ENCODE measurements at places on chromosomes 4 and X. TPM values are rescaled to one million over a fixed set of nuclear protein-coding genes. Genes with fewer than 3 reads are reported as not detected.

- peak; percentile 82 for DNase-seq
These were observed 34.7 kb upstream of the NYX start for GRCh38 chrX:41412261-41413081.

GRCh38 chr4:123870216-123870876 lies 473.8 kb downstream of the SPRY1 start:
- DNase-seq, result no peak

Gene PUDP
- 26.1 TPM for total RNA-seq

DNA sequence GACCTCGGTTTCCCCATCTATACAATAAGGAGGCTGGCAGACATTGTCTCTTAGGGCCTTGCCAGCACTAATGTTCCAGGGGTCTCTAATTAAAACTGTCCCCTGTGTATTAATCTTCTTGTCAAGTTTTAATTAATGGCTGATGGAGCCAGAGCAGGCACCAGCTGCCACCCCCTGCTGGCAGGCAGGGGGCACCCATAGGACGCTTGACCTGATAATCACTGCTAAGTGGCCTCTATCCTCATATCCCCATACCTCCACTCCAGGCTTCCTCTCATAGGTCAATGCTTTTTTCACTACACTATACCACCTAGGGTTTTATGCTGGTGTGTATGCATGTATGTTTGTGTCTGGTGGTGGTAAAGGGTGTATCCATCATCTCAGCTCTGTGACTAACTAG lies 89.4 kb downstream of the EFNB1 start:
- no peak for DNase-seq

DNA sequence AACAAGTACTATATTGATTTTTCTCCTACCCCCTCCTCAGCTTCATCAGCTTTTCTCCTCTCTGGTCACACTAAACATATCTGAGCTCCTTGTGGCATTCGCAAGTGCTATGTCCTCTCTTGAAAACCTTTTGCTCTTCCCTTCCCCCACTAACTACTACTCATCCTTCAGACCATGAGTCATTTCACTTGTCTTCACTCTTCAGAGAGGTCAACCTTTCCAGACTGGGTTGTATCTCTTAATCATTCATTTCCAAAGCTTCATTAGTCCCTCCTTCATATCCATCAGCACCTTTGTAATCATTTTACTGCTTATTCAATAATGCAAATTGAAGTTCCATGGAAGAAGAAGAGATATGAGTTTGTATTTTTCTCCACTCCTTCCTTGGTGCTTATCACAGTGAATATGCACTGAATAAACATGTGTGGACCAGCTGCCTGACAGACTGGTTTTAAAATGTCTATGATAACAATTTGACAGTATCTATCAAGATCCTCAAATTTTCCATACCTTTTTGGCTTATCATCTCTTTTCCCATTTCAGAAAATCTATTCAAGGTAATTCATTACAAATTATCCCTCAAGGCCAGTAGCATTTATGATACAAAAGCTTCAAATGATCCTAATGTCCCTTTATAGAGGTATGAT lies 28.4 kb downstream of the DDX60L start:
- no peak for DNase-seq

Gene ITIH6
- not detected for total RNA-seq

- DNase-seq, result no peak
These were observed 130.3 kb downstream of the GUCY2F start for GRCh38 chrX:109351557-109351956.

Gene TMEM255A
- not detected for total RNA-seq

Gene GRIA3
- total RNA-seq, result 1.1 TPM

- no peak for DNase-seq
These were observed 207.6 kb upstream of the SLITRK2 start for GRCh38 chrX:145609951-145610511.

DNA sequence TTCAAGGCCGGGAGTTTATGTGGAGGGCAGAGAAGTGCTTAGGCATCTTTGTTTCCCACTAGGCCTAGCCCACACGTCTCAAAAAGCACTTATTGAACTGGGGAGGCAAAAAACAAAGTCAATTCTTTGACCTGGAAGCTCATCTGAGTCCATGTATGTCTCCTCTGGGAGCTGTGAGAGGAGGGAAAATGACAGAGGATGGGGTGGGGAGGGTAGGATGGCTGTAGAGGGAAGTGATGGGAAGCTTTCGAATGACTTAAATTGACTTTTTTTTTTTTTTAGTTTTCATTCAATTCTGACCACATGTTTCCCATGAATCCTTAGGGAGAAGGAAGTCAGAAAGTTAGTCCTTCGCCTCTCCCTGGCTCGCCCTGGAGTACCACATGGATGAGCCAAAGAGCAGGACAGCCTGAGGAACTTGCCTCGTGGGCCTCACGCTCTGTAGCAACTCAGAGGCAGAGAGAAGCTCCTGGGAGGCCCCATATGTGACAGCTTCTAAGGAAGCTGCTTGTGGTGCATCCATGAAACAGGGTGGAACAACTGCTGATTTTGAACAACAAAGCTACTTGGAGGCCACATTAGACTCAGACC lies 45.0 kb downstream of the NHSL2 start:
- DNase-seq, result no peak

Gene GAGE2A
- total RNA-seq, result not detected

- DNase-seq, result no peak
These were observed 432.2 kb downstream of the PDGFC start for GRCh38 chr4:156539376-156539775.

Gene CENPE
- 1.1 TPM for total RNA-seq

GRCh38 chrX:24561121-24561520 lies 86.0 kb downstream of the PCYT1B start:
- DNase-seq, result no peak

DNA sequence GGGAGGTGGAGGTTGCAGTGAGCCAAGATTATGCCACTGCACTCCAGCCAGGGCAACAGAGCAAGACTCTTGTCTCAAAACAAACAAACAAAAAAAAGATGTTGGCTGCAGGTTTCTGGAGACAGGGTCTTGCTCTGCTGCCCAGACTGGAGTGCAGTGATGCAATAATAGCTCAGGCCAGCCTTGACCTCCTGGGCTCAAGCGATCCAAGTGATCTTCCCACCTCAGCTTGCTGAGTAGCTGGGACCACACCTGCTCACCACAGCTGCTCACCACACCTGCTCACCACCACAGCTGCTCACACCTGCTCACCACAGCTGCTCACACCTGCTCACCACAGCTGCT lies 29.9 kb upstream of the CPLX1 start:
- DNase-seq, result no peak

DNA sequence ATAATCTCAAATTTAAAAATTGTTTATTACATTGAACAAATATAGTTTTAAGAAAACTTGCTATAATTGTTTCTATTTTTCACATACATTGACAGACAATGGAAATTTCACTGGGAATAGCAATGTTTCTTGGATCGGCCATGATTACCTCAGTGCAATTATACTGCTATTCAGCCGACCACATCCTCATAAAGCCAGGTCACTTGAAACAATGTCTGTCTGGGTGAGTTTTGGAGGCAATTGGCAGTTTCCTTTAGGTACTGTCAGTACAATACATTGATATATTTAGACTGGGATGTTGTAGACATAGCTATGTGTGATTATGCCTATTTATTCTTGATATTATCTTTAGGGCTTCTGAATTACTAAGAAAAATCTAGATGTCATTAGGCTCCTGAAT lies 89.5 kb upstream of the VEGFC start:
- DNase-seq, result no peak

- no peak for DNase-seq
These were observed 294.3 kb upstream of the BOD1L1 start for GRCh38 chr4:13921805-13922204.

DNA sequence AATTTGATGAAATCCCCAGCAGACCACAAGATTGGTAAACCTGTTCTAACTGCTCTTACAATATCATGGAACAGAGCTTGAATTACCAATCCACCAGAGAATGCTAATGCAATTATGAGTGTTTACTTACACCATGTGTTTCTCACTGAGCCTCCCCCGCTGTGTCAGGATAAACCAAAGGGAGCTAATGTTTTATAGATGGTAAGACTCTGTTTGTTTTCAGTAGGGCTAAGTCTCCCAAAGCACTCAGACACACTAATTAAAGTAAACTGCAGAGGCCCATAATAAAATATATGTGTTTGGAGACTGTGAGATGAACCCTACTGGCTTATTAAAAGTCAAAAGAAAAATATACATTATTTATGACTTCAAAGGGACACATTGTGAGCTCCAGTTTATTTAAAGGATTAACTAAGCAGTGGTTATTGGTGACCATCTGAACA lies 261.7 kb upstream of the FAM241A start:
- DNase-seq, result no peak

- DNase-seq, result no peak
These were observed 15.3 kb downstream of the COQ2 start for GRCh38 chr4:83269256-83269655.

DNA sequence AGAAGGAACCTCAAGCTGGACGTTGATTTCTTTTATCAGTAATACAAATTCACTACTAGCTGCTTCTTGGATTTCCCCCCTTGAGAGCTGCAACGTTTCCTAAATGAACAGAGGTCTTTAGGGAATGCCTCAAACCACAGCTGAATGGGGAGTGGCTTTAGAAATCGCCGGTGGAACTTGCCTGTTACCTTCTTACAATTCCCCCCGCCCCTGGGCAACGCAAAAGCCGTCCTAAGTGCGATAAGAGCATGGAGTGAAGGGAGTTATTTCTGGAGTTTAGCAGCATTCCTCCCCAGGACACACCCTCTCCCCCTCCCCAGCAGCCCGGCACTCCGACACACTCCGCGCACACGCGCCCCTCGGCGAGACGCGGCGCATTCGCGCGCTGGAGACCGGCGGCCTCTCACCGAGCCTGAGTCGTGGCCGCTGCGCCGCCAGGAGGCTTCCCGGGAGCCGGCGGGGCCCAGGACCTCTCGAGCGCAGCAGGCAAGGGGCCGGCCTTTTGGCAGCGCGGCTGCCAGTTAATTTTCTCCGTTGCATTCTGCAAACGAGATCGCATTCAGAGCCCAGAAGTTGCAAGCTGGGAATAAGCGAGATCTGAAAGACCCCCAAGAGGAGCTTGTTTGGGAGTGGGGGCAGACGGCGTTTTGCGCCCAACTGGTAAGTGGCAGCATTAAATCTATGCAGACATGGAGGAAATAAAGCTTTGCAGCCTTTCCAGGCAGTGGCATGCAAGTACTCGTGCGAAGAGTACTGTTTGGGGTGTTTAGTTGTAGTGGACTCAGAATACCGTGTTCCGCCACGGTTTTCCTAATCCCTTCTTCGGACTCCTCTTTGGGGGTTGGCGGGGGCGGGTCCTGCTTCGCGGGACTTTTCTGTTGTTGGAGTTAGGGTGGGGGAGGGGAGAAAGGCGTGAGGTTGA lies 134.7 kb downstream of the PALLD start:
- peak; percentile 60 for DNase-seq

GRCh38 chrX:149003863-149004660 lies 501.0 kb downstream of the IDS start:
- no peak for DNase-seq

DNA sequence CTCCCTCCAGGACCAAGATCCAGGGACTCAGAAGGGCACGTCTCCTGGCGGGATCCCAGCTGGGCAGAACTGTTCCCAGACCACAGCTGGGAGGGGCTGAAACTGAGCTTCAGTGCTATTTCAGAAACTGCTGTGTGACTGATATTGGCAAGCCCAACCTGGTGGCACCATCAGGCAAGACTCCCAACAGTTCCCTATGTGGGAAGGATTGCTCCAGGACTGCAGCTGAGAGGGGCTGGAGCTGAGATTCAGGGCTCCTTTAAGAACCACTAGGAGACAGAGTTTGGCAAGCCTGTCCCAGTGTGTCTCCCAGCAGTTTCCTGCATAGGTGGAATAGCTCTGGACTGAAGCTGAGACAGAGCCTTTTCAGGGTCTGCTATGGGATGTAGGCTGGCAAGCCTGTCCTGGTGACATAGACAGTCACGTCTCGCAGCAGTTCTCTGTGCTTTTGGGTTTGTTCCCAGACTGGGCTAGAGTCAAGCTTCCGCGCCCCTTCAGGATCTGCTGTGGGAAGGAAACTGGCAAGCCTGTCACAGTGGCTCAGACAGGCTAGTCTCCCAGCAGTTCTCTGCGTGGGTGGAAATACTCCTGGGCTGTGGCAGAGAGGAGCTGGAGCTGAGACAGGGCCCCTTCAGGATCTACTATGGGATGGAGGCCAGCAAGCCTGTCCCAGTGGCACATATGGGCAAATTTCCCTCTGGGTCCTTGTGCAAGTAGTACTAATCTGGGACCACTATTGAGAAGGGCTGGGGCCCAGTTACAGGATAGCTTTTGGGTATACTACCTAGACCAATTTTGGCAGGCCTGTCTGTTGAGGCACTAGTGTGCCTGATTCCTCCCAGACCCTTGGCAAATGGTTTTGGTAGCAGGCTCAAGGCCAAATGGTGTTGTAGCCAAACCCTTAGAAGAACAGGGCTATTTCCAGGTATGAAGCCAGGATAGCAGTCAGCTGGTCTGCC lies 20.2 kb upstream of the MED14 start:
- no peak for DNase-seq

Gene PSAPL1
- total RNA-seq, result not detected

GRCh38 chr4:88522702-88523324 lies 763 bp downstream of the PYURF start:
- peak; percentile 30 for DNase-seq

DNA sequence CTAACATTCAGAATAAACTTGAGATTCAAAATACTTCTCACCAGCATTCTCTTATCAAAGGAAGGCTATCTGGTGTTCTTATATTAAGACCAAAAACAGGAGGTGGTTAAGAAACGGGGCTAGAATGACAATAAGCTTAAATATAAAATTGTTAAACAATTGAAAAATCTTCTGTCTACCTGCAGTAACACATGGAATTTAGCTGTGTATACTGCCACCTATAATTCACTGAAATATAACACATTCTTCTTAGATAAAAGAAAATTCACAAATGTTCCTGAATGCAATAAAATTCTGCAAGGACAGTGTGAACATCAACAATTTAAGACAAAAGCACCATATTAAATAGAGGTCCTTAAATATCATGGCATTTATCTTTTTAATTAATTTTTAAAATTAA lies 11.5 kb upstream of the PCDH10 start:
- no peak for DNase-seq

GRCh38 chr4:1731180-1731579 lies 9.9 kb downstream of the TACC3 start:
- no peak for DNase-seq

Gene TEX13C
- total RNA-seq, result not detected

Gene IL2RG
- total RNA-seq, result 51.9 TPM

GRCh38 chrX:135522878-135523693 lies 2.6 kb downstream of the INTS6L start:
- DNase-seq, result no peak

Gene GPR101
- total RNA-seq, result not detected

Gene ELK1
- total RNA-seq, result 16.2 TPM

GRCh38 chr4:88737307-88737941 lies 39.8 kb upstream of the NAP1L5 start:
- peak; percentile 20 for DNase-seq

Gene MAML3
- 40.0 TPM for total RNA-seq

Gene APELA
- not detected for total RNA-seq
